Fibroblast of lung (primary cell): ENCODE measurements at places on chromosomes 12 and 14.

DNA sequence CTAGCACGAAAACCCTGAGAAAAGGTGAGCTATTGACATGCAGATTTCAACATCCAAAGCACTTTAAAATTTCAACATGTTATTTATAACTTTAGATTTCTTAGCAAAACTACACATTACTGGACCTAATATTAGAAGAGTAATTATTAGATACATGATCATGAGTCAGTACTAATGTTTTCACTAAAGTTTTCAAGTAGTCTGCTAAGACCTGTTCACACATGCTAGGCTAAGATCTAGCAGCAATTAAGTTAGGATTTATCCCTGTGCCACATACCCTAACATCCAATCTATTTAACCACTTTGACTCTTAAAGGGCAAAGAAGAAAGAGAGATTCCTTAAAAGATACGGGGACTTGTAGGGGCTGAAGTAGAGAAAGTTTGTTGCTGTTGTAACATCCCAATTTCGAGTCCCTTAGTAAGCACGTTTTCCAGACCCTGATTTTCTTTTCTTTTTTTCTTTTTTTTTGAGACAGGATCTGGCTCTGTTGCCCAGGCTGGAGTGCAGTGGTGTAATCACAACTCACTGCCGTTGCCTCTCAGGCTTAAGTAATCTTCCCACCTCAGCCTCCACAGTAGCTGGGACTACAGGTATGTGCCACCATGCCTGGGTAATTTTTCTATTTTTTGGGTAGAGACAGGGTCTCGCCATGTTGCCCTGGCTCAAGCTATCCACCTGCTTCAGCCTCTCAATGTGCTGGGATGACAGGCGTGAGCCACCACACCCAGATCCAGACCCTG lies 102.5 kb upstream of the ATF7IP start:
- no peak for DNase-seq

GRCh38 chr12:111362687-111363475 lies 6.0 kb downstream of the PHETA1 start:
- no peak for DNase-seq

DNA sequence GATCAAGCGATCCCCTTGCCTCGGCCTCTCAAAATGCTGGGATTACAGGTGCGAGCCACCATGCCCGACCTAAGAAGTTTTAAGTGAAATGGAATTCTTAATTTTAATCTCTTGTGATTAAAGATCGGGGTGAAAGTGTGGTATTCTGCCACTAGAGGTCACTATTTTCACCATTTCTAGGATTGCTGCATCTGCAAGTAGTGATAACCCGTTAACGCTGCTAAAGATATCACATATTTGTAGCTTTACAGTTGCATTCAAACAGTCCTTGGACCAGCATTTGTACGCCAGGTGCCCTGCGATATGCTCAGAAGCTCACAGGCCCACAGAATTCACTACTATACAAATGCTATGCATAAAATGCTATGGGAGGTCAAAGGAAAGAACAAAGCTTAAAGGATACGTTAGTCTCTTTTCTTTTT lies 19.3 kb downstream of the CCDC62 start:
- peak; percentile 45 for DNase-seq

GRCh38 chr12:122312926-122313325 lies 46.6 kb upstream of the VPS33A start:
- no peak for DNase-seq

DNA sequence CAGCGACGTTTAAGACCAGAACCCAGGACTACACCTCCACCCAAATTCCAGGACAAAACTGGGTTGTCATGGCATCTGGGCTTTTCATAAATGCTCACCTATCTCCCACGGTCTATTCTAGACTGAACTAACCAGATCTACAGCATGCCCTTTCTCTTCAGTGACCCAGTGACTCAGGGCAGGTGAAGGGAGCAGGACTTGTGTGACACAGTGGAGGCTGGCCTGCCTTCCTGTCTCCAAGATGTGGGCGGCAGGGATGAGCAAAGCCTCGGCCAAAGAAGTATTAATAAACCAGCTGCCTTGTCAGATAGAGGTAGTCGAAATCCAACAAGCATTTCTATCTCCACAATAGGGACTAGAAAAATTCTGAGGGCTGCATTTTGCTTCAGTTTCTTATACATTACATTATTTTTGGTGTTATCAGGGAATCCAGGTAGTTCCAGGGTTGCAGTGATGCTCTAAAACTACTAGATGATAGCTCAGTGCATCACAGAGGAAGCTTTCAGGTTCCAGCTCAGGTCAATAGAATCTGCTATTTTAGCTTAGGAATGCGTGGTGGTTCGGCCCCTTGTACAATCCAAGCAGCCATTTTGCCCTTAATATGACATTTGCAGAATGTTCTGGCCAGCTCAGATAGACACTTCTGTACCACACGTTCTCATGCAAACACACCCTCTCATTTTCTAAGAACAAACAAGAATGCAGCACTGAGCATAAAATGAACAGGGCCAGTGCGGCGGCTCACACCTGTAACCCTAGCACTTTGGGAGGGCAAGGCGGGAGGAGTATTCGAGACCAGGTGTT lies 4.2 kb upstream of the GLRX5 start:
- DNase-seq = no peak

DNA sequence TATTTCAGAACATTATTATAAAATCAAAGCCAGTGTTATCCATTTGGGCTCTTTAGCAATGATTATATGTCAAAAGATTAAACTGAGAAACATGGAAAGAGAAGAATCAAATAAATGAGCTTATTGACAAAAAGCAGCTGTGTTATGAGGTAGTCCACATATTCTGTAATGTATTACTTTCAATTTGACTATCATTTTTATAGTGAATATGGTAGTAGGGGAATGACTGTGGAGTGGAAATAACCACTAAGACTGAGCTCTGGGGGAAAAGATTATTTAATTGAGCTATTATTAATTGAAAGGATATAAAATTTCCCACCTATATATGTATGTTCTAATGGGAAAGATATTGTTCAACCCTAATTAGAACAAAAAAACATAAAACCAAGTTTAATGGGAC lies 381.3 kb downstream of the TMTC2 start:
- no peak for DNase-seq

DNA sequence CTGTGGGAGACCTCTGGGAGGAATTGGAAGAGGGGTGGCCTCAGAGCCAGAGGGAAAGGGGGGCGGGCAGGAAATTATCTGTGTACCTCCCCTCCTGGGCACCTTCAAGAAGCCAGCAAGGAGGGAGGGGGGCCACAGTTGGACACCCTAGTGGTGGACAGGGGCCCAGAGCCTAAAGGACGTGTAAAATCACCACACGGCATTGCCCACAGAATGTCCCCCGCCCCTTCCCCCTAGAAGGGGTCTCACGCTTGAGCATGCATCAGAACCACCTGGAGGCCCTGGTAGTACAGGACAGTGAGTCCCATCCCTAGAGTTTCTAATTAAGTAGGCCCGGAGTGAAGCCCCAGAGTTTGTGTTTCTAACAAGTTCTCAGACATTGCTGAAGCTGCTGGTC lies 8.2 kb downstream of the ENDOU start:
- no peak for DNase-seq

- DNase-seq = no peak
These were observed 8.6 kb upstream of the CCDC196 start for GRCh38 chr14:66477567-66477966.

GRCh38 chr12:47110011-47110541 lies 30.3 kb upstream of the AMIGO2 start:
- no peak for DNase-seq
